ENCODE measurements at places on chromosomes 5 and 9. TPM values are rescaled to one million over a fixed set of nuclear protein-coding genes. Genes with fewer than 3 reads are reported as not detected.

TAF11L5 gene
- total RNA-seq: not detected

DNA sequence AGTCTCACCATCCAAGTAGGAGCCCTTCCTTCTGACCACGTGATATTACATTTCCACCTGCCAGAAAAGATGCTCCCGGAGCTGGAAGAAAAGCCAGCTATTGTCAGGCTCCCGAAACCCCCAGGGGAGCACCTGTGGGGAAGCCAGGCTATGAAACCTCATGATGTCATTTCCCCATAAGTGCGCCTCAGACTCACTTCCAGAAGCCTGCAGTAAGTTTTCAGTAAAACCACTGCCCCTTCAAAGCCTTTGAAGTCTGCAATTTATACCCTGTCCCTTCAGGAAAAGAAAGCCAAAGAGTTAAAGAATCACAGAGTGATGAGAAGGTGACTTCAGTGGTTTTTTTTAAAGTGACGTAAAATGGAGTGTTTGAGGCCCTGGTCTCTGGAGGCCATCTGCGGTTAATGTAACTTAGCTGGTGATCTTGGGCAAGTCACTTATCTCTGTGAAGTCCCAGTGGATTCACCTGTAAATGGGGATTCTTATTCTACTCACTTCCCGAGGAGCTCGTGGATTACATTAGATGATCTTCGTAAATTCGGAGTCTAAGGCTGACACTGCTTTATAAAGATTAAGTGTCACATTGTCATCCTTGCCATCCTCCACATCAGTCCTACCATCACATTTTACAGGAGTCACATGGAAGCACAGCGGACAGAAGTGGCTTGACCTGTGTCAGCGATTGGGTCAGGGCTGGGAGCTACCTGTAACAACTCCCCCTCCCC, 2.6 kb upstream of the SEMA6A start:
- H3K36me3 ChIP-seq: peaks cover 9% of the 10 kb centered on the region
- no peak for DNase-seq
- no peaks in the 10 kb centered on the region for H3K27me3 ChIP-seq

DNA sequence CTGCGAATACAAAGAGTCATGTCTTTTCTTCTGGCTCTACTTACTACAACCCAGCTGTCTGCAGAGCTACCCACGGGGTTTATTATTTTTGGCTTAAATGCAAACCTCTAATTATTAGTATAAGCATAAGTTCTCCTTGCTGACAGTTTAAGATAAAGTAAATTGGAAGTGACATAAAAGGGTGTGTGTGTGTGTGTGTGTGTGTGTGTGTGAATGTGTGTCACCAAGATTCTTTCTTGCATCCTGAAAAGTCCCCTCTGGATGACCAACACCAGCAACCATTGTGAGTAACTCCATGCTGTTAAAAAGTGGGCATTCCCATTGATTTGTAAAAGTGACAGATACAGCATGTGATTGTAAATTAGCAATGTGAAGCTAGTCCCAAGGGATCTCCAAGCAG, 803.8 kb upstream of the ZNF608 start:
- H3K36me3 ChIP-seq: no peaks in the 10 kb centered on the region
- H3K27ac ChIP-seq: no peak overlapping the region
- no peak overlapping the region for H3K4me3 ChIP-seq

GRCh38 chr5:129392681-129393080, 67.4 kb upstream of the ADAMTS19 start:
- peaks cover 7% of the 10 kb centered on the region for H3K4me1 ChIP-seq
- no peaks in the 10 kb centered on the region for H3K36me3 ChIP-seq

GRCh38 chr9:136013524-136014034, 52.4 kb upstream of the UBAC1 start:
- no peaks in the 10 kb centered on the region for H3K27me3 ChIP-seq
- H3K4me3 ChIP-seq: no peak overlapping the region
- H3K4me1 ChIP-seq: peaks cover 37% of the 10 kb centered on the region
- no peak for DNase-seq
- H3K36me3 ChIP-seq: no peaks in the 10 kb centered on the region

DNA sequence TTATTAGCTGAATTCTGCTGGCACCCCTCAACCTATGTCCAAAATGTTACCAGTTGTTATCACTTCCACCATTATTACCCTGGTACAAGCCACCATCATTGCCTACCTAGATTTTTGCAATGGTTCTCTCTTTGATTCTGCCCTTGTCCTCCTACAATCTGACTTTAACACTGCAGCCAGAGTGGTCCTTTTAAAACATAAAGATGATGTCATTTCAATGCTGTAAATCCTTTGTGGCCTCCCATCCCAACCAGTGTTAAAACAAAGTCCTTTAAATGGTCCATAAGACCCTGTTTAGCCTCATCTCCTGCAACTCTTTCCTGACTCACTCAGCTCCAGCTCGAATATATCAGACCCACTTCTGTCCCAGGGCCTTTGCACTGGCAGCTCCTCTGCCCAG, 54.9 kb upstream of the FSTL4 start:
- no peaks in the 10 kb centered on the region for H3K27me3 ChIP-seq
- H3K4me3 ChIP-seq: no peak overlapping the region
- DNase-seq: no peak
- H3K36me3 ChIP-seq: no peaks in the 10 kb centered on the region

DNA sequence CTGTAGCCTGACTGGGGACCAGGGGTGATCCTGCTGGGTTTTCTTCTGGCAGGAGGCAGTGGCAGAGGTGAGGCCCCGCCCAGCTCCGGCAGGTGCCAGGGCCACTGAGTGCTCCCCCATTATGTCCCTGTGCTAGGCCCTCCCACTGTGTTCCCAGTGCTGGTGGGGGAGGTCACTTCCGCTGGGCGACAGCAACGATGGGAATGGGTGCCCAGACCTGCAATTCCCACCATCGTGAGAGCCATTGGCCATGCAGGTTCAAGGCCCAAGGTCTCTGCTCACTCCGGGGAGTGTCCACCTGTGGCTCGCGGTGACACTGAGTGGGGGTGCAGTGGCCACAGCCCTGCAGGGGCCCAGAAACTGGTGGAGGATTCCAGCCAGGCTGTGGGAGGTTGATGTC, 98.6 kb downstream of the RXRA start:
- no peak overlapping the region for H3K4me3 ChIP-seq
- no peak overlapping the region for H3K27ac ChIP-seq
- H3K36me3 ChIP-seq: no peaks in the 10 kb centered on the region
- no peaks in the 10 kb centered on the region for H3K27me3 ChIP-seq

- peaks cover 2% of the 10 kb centered on the region for H3K4me1 ChIP-seq
- no peak overlapping the region for H3K4me3 ChIP-seq
- DNase-seq: no peak
- no peak overlapping the region for H3K27ac ChIP-seq
- H3K27me3 ChIP-seq: no peaks in the 10 kb centered on the region
- no peaks in the 10 kb centered on the region for H3K36me3 ChIP-seq
These were observed 402.7 kb downstream of the SPOCK1 start for GRCh38 chr5:137096149-137097103.

- H3K4me1 ChIP-seq: no peaks in the 10 kb centered on the region
- no peaks in the 10 kb centered on the region for H3K36me3 ChIP-seq
- no peak overlapping the region for H3K4me3 ChIP-seq
- no peak for DNase-seq
These were observed 89.9 kb upstream of the PTCH1 start for GRCh38 chr9:95606489-95607350.

GRCh38 chr5:125207856-125208255, 461.4 kb upstream of the ZNF608 start:
- DNase-seq: no peak
- H3K27ac ChIP-seq: no peak overlapping the region
- H3K27me3 ChIP-seq: no peaks in the 10 kb centered on the region
- peaks cover 4% of the 10 kb centered on the region for H3K4me1 ChIP-seq
- H3K36me3 ChIP-seq: no peaks in the 10 kb centered on the region

DNA sequence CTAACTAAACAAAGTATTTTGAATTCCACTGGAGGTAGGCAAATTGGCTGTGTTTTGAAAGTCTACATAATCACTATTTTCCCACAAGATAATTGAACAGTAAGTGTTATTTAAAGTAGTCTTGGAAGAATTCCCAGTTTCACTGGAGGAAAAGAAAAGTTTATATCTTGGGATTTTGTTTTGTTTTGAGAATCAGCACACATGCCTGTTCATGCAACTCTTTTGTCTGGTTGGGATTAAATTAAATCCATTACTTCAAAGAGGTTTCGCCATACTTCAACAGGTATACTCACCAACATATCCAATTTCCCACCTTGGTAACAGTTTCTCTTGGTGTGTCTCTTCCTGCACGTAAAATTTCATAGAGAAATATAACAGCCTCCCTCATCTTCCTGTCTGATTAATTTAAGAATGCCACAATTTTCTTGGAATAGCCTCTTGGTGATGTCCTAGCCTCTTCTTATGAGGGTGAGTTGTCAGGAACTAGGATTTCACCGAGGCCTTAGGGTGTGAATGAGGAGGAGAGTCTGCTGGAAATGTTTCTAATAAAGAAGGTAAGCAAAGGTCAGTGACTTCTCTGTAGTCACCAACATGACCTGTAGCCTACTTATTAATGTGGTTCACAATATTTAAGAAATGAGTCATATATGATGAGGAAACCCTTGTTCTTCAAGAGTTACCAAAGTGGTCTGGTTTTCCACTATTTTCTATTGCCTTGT, 48.1 kb downstream of the ITGA2 start:
- no peak overlapping the region for H3K4me3 ChIP-seq
- no peak for DNase-seq
- no peaks in the 10 kb centered on the region for H3K4me1 ChIP-seq
- no peaks in the 10 kb centered on the region for H3K27me3 ChIP-seq
- H3K36me3 ChIP-seq: no peaks in the 10 kb centered on the region
- no peak overlapping the region for H3K27ac ChIP-seq

GFI1B gene
- total RNA-seq: 0.71 TPM

GRCh38 chr9:94798708-94799107, 72.2 kb downstream of the AOPEP start:
- DNase-seq: no peak
- no peaks in the 10 kb centered on the region for H3K36me3 ChIP-seq
- H3K4me1 ChIP-seq: no peaks in the 10 kb centered on the region
- no peak overlapping the region for H3K27ac ChIP-seq
- no peak overlapping the region for H3K4me3 ChIP-seq

GRCh38 chr5:68332080-68332451, 116.5 kb downstream of the PIK3R1 start:
- H3K27me3 ChIP-seq: no peaks in the 10 kb centered on the region
- H3K36me3 ChIP-seq: no peaks in the 10 kb centered on the region
- H3K4me3 ChIP-seq: no peak overlapping the region
- no peak overlapping the region for H3K27ac ChIP-seq
- H3K4me1 ChIP-seq: no peaks in the 10 kb centered on the region

GRCh38 chr9:136511144-136511669, 28.4 kb upstream of the SEC16A start:
- H3K4me3 ChIP-seq: no peak overlapping the region
- DNase-seq: no peak
- H3K36me3 ChIP-seq: peaks cover 52% of the 10 kb centered on the region
- no peaks in the 10 kb centered on the region for H3K4me1 ChIP-seq

DNA sequence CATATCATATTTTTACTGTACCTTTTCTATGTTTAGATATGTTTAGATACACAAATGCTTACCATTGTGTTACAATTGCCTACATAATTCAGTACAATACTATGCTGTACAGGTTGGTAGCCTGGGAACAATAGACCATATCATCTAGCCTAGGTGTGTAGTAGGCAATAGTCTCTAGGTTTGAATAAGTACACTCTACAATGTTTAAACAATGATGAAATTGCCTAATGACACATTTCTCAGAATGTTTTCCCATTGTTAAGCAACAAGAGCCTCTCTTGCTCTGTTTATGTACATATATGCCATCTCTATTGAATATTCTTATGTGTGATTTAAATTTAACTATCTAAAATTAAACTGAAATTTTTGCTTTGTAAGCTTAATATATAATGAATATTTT, 209.6 kb upstream of the ST8SIA4 start:
- no peaks in the 10 kb centered on the region for H3K27me3 ChIP-seq
- DNase-seq: no peak
- H3K27ac ChIP-seq: no peak overlapping the region
- H3K4me3 ChIP-seq: no peak overlapping the region
- no peaks in the 10 kb centered on the region for H3K4me1 ChIP-seq

DNA sequence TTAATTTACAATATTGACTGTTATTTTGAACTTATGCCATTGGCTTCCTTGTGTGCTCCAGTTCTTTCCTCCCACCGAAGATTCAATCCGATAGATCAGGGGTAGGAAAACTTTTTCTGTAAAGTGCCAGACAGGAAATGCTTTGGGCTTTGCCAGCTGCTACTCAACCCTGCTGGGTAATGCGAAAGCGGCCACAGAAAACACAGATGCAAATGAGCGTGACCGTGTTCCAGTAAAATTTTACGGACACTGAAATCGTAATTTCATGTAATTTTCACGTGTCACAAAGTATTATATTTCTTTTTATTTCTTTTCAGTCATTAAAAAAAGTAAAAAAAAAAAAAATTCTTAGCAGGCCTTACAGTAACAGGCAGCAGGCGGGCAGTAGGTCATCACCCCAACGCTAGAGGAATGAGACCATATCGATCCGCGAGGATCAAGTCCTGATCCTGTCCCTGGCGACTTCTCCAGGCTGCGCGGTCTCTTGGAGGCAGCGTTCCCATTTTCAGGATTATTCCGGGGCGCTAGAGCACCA, 599 bp downstream of the NMRK1 start:
- H3K27me3 ChIP-seq: no peaks in the 10 kb centered on the region
- 0 out of 2 replicates have a peak, but pooled peaks cover 9% of the 10 kb centered on the region for H3K4me1 ChIP-seq
- H3K27ac ChIP-seq: peak overlapping the region; percentile 81
- peaks cover 3% of the 10 kb centered on the region for H3K36me3 ChIP-seq
- H3K4me3 ChIP-seq: peak overlapping the region; percentile 80

DNA sequence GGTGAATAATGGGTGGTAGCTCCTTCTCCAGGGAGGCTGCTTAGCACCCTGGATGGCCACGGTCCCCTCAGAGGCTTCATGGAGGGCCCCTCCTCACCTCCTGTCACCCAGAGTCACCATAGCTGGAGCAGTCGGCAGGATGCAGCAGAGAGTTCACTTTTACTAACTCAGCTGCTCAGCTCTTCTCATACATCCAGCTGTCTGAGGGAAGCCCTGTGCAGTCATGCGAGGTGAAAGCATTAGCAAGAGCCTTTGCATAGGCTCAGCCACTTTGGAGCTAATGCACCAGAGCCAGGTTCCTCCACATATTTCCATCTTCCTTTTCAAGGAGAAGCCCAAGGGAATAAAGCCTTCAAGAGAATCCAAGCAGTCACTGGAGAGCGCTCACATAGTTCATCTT, 499.2 kb downstream of the BNC2 start:
- H3K36me3 ChIP-seq: no peaks in the 10 kb centered on the region
- H3K27ac ChIP-seq: no peak overlapping the region
- no peaks in the 10 kb centered on the region for H3K27me3 ChIP-seq
- DNase-seq: no peak
- H3K4me1 ChIP-seq: no peaks in the 10 kb centered on the region

FRMD3 gene
- 1.4 TPM for total RNA-seq

- no peaks in the 10 kb centered on the region for H3K27me3 ChIP-seq
- DNase-seq: no peak
- no peak overlapping the region for H3K27ac ChIP-seq
- no peak overlapping the region for H3K4me3 ChIP-seq
- H3K36me3 ChIP-seq: no peaks in the 10 kb centered on the region
These were observed 204.9 kb upstream of the CDKN2B start for GRCh38 chr9:22214021-22214420.

GRCh38 chr5:96703384-96703920, 41.3 kb downstream of the CAST start:
- no peaks in the 10 kb centered on the region for H3K27me3 ChIP-seq
- no peak for DNase-seq
- no peaks in the 10 kb centered on the region for H3K36me3 ChIP-seq
- peak overlapping the region; percentile 88 for H3K4me3 ChIP-seq
- H3K27ac ChIP-seq: no peak overlapping the region
